ENCODE measurements at places on chromosomes 11 and 22.
A peak's percentile ranks its signal among the peaks of the same experiment; 100 is the strongest.

- no peak for DNase-seq
Measured at GRCh38 chr22:35651085-35651484, 2.8 kb downstream of the APOL6 start.

DNA sequence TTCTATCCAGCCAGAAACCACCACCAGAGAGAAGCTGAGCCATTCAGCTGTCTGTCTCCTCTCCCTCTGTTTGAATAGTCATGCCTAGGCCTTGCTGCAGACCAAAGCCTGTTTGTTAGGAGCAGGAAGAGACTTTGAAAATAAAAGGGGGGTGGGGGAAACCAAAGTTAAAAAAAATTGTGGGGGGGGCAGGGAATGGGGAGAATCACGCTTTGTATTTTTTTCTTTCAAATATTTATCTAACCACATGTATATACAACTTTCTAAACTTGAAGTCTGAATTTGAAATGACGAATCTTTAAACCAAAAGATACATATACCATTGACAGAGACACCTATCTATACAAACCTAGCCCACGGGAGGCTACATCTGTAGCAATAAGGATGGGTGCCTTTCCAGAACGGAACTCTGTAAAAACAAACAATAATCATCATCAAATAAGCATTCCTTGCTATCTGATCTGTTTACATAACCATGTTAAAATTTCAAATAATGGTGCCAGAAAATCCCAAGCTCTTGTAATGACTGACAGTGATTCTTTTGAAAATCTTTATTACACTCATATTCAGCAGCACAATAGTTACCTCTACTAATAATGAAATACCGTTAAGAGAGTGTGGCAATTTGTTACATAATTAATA lies 14.3 kb downstream of the DDX17 start:
- no peak for DNase-seq

DNA sequence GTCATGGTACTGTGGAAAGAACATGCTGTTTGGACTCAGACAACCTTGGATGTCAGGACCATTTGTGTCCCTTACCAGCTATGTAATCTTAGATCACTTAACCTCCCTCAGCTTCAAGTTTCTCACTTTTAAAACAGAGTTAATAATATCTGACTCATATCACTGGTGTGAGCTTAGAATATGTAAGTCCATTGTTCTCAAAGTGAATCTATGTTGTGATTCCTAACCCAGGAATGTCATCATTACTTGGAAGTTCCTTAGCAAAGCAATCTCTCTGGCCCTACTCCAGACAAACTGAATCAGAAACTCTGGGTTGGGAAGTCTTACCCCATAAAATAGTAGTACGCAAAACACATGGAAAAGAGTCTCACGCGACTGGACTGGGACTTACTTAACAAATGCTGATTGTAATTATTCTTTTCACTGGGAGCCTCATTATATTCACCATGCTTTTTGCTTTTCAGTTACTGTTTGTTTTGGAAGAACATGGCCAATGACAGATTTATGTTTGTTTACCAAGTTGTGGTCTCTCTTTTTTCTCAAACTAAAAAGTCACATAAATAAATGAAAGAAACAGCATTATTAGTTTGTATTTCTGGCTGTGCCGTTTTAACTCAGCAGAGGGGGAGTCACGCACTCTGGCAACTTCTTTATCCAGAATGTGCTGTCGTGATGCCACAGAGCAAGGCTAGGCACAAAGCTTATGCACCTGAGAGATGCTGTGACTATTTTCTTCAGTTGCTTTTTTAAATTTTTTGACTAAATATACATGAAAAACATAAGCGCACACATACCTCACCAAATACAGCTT lies 217.7 kb upstream of the CTSC start:
- no peak for DNase-seq

- DNase-seq: no peak
Measured at GRCh38 chr11:35678975-35679374, 16.4 kb downstream of the TRIM44 start.

DNA sequence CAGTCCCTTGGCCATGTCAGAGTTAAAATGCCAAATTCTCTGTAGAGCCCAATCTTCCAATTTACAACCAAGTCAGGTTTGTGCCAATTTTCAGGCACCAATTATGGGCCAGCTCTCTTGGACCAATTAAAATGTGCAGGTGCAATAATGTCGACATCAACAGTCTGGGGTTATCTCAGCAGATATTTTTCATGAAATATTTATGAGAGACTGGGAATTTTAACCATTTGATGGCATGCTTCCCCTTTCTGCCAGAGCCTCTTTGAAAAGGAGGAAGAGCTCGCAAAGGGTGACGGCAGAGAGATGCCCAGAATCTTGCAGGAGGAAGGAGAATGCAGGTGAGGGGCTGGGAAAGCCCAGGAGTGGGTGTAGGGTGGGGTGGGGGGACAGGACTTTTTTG lies 100.8 kb upstream of the SYT13 start:
- DNase-seq: no peak

DNA sequence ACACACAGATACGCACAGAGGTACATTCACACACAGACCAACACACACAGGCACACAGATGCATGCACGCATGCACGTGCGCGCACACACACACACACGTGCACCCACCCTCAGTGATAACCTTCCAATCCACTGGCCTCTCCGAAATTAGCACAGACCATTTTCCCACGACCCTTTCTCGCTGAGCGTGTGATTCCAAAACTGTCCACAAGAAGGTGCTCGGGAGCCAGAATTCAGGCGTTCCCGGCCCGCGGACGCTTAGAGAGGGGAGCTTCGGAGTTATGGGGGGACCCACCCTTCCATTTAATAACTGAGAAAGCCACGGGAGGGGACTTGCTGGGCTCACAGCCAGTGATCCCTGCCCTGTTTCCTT lies 33.8 kb upstream of the SLC35C1 start:
- DNase-seq: peak; percentile 82

GRCh38 chr11:110366291-110366690 lies 63.5 kb upstream of the FDX1 start:
- DNase-seq: no peak

DNA sequence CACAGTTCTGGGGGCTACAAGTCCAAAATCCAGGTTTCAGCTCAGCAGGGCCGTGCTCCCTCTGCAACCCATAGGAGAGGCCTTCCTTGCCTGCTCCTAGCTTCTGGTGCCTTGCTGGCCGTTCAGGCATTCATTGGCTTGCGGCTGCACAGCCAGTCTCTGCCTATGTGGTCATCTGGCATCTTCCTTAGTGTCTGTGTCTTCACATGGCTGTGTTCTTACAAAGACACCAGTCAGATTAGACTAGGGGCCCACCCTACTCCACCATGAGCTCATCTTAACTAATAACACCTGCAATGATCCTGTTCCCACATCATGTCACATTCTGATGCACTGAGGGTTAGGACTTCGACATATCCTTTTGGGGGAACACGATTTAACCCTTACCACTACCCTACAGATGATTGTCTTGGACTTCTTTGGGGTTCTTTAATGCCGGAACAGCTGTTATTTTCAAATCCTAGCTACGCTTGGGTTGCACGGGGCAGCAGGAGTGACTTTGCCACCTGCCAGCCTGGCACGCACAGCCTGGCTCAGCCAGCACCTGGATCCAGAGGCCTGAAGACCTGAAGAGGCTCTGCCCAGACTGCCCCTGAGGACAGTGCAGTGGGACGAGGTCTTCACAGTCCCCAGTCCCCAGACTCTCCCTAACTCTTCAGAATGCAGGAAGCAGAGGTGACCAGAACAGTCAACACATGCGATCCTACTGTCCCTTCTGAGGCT lies 7.7 kb upstream of the NEAT1 start:
- no peak for DNase-seq

- DNase-seq: no peak
Measured at GRCh38 chr22:40540265-40540664, 96.3 kb downstream of the MRTFA start.

- no peak for DNase-seq
Measured at GRCh38 chr11:109023036-109023435, 358.2 kb downstream of the DDX10 start.

GRCh38 chr22:49976439-49977175 lies 16.0 kb downstream of the PIM3 start:
- DNase-seq: peak; percentile 81

DNA sequence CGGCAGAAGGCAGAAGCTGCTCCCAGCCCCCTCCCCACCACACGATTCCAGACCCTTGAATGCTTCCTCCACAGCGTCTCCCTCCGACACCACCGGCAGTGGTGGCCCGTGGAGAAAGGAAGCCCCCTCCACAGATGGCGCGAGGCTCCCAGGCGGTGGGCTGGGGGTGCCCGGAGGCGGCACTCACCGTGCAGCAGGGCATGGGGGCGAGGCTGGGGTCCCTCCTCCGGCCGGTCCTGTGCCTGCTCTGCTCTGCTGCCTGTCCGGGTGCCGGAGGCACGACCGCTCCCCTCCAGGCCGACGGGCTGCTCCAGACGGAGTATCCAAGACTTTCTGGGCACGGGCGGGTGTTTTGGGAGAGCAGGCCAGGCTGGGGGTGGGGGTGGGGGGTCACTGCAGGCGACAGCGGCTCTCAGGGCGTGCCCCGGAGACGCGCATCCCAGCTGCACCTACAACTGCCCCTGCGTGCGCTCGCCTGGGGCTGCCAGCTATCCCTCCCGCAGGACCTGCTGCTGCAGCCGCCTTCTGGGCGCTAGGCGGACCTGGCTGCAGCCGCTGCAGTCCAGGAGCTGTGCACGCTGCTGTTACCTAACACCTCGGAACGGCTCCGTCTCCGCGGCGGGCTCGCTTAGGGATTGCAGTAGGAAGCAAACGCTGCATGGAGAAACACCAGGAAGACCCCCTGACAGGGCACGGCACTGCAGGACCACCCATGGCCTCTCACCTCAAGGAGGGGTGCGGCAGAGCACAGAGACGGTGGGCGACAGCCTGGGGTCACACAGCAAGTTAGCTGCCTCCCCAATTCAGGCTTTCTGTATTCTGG lies 15.2 kb downstream of the MRGPRG start:
- no peak for DNase-seq

DNA sequence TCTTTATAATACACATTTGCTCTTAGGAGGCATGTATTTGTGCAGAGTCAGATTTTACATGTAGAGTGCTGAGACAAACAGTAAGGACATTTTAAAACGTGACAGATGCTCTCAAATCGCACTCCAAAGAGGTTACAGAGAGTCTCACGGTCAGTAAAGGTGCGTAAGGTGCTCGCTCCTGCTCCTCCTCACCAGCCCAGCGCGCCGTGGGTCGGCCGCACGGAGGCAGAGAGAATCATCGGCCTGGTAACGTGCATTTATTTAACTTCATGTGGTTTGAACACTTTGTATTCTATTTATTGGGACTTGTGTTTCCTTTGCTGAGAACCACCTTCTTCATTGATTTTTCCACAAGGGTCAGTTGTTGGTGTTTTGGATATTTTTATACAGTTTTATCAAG lies 900.1 kb downstream of the BRD1 start:
- no peak for DNase-seq

GRCh38 chr11:73397468-73398131 lies 21.4 kb downstream of the RELT start:
- no peak for DNase-seq

GRCh38 chr22:42319386-42319785 lies 48.9 kb upstream of the TCF20 start:
- DNase-seq: no peak

DNA sequence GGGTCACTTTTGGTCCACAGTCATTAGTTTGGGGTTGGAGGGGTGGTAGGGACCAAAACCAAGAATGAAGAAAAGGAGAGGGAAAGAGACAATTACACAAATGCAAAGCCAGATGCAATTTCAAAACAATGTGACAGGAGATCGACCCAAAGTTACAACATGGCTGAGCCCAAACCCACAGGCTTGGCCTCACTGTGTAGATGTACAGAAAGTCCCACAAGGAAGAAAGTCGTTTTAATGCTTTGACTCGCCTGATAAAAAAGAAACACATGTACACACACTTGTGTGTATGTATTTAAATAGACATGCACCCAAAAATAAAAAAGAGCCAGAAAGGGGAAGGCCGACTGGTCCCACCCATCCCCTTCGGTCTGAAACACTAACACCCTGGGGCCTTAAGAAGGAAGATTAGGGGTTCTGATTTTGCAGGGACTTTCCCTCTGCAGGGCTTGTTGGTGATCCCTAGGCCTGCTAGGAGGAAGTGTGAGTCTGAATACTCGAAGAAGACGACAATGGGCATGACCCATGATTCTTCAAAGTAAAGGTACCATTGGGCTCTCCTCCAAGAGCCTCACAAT lies 104.1 kb downstream of the ETS1 start:
- no peak for DNase-seq

GRCh38 chr11:116492600-116492999 lies 280.2 kb downstream of the BUD13 start:
- no peak for DNase-seq

- no peak for DNase-seq
Measured at GRCh38 chr11:78791964-78792363, 217.3 kb upstream of the NARS2 start.

GRCh38 chr11:101127197-101127698 lies 2.4 kb downstream of the PGR start:
- DNase-seq: peak; percentile 2

GRCh38 chr11:104823657-104824056 lies 74.6 kb downstream of the CASP12 start:
- DNase-seq: no peak

DNA sequence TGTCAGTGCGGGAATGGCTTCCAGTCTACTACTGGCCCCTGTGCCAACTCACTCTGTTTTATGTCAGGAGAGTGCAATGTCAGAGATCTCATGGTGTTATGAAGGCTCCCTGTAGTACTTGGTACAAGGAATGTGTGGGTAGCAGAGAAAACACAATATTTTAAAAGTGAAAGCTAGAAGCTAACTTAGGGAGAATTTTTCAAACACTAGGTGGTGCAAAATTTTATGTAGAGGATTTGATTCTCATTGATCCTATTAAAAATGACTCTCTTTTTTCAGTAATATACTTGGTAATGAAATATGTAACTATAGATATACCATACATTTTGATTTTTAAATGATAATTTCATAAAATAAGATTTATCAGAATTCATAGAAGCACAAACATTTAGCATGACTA lies 134.7 kb downstream of the JRKL start:
- no peak for DNase-seq

DNA sequence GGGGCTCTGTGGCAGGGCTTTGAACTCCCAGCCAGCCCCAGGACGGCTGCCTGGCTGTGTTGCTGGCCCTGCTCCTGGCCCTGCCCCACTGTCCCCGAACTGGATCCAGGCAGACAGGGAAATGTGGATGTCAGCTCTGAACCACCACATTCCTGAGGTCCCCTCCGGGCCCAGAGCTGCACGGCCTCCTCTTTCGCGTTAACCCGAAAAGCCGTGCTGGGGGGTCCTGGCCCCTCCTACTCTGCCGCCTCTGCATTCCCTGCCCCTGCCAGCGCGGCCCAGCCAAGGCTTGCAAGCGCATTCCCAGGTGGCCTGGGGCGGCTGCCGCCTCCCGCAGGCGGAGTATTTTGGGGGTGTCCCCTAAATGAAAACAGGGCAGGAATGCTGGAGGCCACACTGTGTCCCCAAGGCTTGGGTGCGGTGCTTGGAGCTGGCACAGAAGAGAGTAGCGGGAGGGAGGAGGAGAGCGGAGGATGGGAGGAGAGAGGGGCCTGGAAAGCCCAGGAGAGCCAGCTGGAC lies 5.4 kb downstream of the LINC01488 start:
- no peak for DNase-seq

Data from stimulated activated CD4-positive, alpha-beta T cell treated with anti-CD3 and anti-CD28 coated beads, Interleukin-15, amount 100 ng/mL, for 24 hours (primary cell).